ENCODE measurements at places on chromosomes 3 and 15.

DNA sequence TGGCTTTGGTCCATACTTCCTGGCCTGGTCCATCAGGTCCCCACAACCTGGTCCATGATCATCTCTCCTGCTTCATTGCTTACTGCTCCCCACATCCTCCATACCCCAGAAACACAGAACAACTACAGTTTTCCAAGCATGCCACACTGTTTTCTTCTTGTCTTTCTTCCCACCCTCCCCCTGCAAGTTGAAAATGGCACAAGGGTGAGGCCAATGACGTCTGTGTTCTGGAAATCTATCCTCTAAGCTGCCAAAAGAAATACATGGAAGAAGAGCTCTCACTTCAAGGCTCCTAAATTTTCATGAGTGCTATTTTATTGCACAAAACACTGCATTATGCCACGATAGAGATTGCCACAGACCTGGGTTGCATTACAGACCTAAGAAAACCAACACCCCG is 404.4 kb downstream of the VPS13C start:
- no peak for DNase-seq

- DNase-seq, result no peak
These were observed 384.7 kb downstream of the MFSD1 start for GRCh38 chr3:159186581-159186980.

DNA sequence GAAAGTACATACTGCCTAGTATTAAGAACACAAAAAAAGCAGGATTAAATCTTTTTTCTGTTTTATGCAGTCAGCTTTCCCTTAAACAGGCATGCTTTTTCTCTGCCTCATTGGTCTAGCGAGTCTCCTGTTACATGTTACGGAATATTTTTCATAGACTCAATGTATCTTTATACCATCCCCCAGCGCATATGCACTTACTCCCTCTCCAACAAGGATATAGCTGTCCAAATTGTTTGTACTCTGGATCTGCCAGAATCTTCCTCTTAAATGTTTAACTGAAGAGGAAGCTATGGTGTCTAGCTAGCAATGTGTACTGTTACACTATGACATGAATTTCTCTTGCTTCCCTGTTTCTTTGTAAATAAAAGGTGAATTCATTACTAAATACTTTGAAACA is 9.2 kb upstream of the SLCO3A1 start:
- no peak for DNase-seq

GRCh38 chr3:40170395-40170794 is 139.1 kb upstream of the EIF1B start:
- no peak for DNase-seq

DNA sequence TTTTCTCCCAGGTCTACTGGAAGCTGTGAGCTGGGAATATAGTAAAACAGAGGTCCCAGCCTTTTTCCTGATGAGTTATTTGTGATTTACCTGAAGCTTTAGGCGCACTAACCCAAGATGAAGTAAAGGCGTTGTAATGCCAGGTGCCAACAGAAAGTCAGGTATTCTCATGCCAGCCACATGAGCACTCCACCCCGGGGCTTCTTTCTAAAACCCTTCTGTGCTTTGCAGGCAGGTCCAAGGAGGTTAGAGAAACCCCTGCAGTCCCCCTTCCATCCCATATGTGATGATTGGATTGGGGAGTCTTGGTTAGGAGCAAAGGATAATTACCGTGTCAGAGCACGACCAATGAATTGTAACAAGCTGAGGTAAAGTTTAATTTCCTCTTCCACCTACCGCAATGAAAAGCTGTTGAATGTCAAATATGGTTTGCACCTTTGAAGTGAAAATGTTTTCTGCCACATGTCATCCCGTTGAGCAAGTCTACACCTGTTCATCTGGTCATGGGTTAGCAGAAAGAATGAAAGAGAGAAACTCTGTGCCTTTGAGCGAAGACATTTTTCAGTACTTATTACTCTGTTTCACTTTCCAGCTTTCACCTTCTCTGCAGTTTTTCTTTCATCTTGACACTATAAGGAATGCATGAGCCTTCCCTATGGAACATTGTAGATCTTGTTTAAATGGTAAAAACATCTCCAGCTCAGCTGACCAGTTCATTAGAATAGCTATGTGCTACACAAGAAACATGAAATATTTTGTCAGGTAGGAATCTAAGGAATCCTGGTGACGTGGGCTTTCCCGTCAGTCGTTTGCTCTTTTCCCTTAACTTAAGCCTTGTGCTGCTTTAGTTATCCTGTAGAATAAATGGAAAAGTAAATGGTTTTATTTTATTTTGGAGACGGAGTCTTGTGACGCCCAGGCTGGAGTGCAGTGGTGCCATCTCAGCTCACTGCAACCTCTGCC is 204.6 kb upstream of the IL12A start:
- no peak for DNase-seq

DNA sequence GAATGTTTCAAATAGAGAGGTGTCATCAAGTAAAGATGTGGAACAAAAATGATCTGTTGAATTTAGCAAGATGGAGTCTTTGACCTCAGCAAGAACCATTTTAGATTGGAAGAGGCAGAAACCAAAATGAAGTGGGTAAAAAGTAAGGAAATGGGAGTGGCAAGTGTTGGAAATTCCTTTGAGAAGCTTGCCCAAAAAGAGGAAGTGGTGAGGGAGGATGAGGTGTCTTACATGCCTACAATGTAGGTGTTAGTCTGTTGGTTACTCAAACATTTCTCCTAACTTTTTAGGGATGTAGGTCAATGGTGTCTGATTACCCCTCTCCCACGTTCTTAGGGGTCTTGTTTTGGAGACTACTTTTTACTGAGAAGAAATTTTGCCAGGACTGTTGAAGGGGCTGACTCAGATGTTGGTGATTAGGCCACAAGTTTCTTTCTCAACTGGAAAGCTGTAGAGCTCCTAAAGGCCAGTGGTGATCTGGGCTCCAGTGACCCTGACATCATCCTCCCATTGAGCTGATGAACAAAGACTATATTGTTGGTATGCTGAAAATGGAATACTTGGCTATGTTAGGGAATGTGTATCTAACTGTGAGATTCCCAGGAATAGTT is 5.1 kb downstream of the PPP2R3A start:
- no peak for DNase-seq

GRCh38 chr3:153634683-153635082 is 472.7 kb downstream of the RAP2B start:
- no peak for DNase-seq

GRCh38 chr3:171293142-171293782 is 166.9 kb downstream of the TNIK start:
- DNase-seq, result no peak

GRCh38 chr15:46127361-46127874 is 492.6 kb downstream of the SQOR start:
- DNase-seq, result no peak

DNA sequence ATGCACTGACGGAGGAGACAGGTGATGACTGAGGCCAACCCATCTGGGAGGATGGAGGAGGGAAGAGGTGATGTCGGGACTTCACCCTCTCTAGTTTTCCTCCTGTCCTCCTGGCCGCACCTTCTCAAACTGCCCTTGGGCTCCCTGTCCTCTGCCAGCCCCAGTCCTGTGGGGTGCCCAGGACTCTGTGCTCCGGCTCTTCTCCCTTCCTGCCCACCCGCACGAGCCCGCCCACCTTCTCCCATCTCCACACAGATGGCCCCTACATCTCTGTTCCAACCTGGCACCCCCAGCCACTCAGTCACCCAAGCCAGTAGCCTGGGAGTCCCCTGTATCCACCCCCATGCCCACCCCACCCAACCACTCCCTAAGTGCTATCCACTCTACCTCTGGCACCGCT is 206.7 kb upstream of the LINGO1 start:
- DNase-seq, result no peak

GRCh38 chr3:112908252-112908651 is 61.6 kb upstream of the CD200R1L start:
- DNase-seq, result no peak

GRCh38 chr3:87413814-87414213 is 137.4 kb upstream of the POU1F1 start:
- DNase-seq, result no peak

- DNase-seq, result no peak
These were observed 319.8 kb downstream of the FHIT start for GRCh38 chr3:60931452-60931851.

DNA sequence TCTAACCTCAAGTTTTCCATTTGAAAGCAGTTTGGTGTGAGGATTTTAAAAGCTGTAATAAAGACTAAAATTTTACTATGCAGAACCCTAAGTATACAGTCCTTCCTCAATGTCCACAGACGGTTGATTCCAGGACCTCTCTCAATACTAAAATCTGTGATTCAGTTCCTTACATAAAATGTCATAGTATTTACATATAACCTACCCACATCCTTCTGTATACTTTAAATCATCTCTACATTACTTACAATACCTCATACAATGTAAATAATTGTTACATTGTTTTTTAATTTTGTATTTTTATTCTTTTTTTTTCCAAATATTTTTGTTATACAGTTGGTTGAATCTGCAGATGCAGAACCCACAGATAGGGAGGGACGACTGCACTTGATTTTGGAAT is 2.8 kb upstream of the TOPAZ1 start:
- no peak for DNase-seq

DNA sequence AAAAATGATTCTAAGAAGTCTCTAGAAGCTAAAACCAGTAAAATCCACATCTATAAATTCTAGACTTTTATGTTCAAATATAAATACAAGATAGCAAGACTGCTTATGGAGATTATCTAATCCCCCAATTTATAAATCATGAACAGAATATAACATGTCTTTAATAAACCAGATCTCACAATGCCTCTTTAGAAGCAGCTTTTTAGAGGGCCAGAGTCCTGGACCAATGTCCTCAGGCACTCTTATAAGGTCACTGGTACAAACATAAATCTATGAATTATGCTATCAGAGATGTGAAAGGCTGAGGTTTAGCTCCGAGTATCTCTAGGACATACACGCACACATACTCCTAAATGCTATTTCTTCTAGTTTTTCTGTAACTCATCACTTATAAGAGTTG is 78.3 kb downstream of the ADAM10 start:
- no peak for DNase-seq

DNA sequence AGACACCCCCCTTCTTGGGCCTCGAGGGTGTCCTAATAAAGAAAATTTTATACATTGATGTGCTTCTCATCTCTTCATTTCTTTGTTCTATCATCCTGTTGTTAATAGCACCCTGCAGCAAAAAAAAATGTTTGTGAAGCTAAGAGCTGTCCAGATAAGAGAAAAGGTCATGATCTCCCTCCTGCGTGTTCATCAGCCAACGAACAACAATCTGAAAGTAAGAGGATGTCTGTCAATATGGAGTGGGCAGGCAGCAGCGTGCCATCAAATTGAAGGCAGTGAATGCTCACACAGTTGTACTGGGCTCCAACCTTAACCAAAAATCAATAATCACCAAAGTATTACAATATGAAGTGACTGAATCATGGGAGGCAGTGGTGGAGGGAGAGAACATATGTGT is 418.6 kb upstream of the ONECUT1 start:
- no peak for DNase-seq

GRCh38 chr15:79209690-79210089 is 72.8 kb upstream of the ANKRD34C start:
- no peak for DNase-seq

DNA sequence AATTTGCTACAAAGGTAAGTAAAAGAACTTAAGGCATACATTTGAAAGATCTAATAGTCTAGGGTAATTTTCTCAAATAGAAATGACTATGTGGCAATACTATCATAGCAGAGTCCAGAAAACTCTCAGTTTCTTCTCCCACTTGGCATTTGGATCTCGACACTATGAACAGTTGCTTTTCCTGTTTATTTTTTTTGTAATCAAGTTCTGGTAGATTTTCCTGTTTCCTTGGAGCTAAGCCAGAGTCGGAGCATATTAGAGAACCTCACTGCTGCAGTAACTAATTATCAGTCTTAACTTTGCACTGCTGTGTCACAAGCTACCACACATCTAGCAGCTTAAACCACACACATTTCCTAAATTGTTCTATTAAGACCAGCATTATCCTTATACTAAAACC is 44.9 kb upstream of the ZNF385D start:
- DNase-seq, result no peak

DNA sequence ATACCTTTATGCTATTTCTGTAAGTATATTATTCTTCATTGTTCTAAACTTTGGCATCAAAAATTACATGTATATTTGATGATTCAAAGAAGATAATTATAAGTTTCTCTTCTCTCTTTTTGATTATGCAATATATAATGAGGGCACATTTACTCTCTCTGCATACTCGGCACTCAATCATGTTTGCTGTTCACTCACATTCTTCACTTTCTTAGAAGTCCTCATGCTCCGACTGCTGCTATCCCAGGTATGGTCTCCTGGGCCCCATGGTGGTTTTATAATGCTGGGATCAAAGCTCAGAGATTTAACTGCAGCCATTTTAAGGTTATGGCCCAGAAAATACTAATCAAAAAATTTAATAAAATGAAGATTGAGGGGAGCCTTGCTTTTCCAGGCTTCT is 529.7 kb upstream of the IL12A start:
- no peak for DNase-seq

GRCh38 chr15:71730277-71731144 is 79.8 kb upstream of the NR2E3 start:
- no peak for DNase-seq

DNA sequence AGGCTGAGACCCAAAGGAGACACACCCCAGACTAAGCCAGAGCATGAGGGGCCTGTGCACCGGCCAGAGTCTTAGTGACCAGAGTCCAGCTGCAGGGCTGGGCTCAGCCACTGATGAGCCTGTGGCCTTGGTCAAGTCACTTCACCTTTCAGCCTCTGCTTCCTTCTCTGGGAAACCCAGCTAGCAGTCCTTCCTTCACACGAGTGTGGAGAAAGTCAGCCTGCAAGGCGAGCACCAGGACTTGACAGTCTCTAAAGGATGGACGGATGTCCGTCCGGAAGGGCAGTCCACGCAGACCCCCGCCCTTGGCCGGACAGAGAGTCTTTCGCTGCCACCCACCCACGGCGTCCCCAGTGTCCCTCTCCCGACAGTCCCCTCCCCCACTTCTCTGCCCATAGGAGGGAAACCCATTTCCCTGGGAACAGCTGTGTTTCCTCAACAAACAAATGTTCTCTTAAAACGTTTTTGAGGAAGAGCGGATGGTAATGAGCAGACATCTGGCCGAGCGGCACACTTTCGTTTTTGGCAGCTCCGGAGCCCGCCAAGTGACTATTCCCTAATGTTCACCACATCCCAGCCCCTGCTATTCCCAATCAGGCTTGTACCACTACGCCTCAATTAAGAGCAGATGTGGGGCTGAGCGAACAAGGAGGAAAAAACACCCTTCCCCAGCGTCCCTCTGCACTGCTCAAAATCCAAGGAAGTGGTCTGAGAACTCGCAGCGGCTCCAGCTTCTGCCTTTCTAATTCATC is 129.1 kb upstream of the SMAD3 start:
- no peak for DNase-seq

GRCh38 chr15:95365511-95366107 is 964.9 kb upstream of the NR2F2 start:
- DNase-seq, result no peak

GRCh38 chr3:52429031-52429430 is 15.9 kb downstream of the SEMA3G start:
- no peak for DNase-seq

Measured in stimulated activated CD8-positive, alpha-beta memory T cell treated with anti-CD3 and anti-CD28 coated beads, Interleukin-4, amount 100 ng/mL, for 1 hour (primary cell).